Heart right ventricle (tissue), 16 donors: ENCODE measurements at places on chromosomes 11 and 22. TPM values are rescaled to one million over a fixed set of nuclear protein-coding genes. Genes with fewer than 3 reads are reported as not detected.

DNA sequence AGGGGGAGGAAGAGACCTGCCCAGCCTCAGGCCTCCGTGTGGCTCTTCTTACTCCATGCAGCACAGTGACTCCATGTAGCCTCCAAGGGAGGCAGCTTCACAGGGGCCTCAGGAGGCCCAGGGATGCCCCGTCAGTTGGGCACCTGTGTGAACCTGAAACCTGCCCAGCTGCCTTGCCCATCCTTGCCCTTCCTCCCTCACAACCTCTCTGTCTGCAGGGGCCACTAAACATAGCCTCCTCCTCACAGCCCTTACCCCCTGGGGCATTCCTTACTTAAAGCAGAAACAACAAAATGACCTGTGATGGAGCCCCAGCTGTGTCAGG, 7.1 kb downstream of the LRRC32 start:
- DNase-seq = no peak

The ST14 gene
- total RNA-seq = 1.7 TPM

The ADM2 gene
- total RNA-seq = not detected

The SLC22A12 gene
- not detected for total RNA-seq

DNA sequence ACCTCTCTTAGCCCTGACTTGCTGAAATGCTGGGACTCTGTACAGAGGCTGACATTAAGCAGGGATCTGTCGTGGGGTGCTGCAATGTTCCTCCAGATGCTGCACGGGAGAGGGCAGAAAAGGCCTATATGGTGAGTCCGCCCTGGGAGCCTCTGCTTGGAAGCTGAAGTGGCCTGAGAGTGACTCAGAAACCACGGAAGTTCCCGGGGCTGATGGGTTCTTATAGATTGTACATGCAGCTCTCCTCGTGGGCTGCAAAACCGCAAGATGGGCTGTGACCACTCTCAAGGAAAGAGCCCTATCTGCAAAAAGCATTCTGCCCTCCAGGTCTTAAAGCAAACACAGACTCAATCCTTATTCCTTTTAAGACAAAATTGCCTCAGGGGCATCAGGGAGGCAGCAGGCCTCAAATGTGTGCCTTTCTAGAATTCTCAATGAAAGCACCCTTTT, 5.8 kb upstream of the SLC43A3 start:
- no peak for DNase-seq

DNA sequence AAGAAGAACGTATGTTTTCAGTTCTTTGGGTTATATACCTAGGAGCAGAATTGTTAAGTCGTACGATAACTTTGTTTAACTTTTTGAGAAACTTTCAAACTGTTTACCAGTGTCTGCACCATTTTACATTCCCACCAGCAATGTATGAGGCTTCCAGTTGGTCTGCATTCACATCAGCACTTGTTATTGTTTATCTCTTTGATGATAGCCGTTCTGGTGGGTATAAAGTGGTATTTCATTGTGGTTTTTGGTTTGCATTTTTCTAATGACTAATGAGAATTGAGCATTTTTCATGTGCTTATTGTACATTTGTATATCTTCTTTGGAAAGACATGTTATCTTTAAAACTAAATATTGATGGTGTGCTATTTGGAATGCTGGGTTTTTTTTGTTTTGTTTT, 59.8 kb downstream of the KDM2A start:
- no peak for DNase-seq

The KIF18A gene
- total RNA-seq = 1.3 TPM

The KRTAP5-2 gene
- not detected for total RNA-seq

The PAMR1 gene
- 8.9 TPM for total RNA-seq

The BTBD18 gene
- not detected for total RNA-seq

GRCh38 chr11:80993536-80993935, 1552.7 kb upstream of the TENM4 start:
- DNase-seq = no peak

DNA sequence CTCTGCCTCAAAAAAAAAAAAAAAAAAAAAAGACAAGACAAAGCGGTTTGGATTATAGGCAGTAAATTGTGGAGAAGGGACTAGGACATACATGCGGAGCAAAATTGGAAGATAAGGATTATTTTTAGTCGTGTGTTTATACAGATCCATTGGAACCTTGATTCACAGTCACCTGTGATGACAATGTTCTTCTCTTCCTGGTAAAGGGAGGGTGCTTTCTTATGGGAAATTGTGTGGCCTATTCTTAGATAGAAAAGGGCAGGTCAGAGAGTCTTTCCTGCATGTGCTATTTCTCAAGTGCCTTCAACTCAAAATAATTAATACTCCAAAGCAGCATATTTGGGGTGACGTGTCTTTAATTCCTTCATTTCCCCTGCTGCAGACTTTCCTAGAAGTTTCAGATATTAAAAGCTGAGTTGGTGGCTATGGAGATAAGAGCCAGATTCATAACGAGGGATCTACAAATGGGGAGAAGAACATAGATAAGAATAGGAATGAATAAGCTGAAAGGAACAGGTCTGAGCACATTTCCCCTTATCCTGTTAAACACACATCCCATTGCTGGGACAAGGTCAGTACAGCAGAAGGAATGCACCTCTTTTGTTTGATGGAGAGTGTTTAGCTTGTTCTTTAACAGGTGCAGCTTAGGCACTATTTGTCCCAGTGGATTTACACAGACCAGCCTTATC, 22.5 kb downstream of the GSTT2B start:
- DNase-seq = no peak

DNA sequence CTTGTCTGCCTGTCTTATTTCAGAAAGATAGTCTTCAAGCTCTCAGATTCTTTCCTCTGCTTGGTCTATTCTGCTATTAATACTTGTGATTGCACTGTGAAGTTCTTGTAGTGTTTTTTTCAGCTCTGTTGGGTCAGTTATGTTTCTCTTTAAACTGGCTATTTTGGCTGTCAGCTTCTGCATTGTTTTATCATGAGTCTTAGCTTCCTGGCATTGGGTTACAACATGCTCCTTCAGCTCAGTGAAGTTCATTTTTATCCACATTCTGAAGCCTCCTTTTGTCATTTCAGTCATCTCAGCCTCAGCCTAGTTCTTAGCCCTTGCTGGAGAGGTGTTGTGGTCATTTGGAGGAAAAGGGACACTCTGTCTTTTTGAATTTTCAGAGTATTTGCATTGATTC, 15.5 kb upstream of the DEPDC7 start:
- no peak for DNase-seq

GRCh38 chr11:2269601-2270321, 627 bp downstream of the ASCL2 start:
- DNase-seq = peak; percentile 52

- DNase-seq = no peak
Measured at GRCh38 chr11:80315200-80315599, 874.4 kb upstream of the TENM4 start.

The CBX6 gene
- 38.0 TPM for total RNA-seq

DNA sequence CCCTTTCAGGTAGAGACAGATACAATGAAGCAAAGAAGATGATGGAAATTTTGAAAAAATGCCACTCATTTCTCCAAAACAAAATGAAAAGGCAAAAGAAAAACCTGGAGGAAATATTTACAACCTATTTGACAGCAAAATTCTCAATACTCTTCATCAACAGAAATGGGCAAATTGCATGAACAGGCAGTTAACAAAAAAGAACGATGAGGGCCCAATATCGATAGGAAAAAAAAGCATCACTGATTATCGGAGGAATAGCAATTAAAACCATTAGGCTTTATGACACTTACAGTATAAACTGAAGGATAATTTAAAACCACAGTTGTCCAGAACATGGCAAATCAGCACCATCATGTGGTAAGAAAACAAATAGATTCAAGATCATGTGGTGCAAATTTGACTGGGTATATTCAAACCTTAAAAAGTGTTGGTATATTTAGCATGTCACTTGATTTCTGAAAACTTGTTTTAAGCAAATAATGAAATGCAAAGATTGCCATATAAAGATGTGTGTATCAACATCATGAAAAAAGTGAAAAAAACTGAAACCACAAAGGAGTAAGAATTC, 222.9 kb downstream of the BRD1 start:
- no peak for DNase-seq

DNA sequence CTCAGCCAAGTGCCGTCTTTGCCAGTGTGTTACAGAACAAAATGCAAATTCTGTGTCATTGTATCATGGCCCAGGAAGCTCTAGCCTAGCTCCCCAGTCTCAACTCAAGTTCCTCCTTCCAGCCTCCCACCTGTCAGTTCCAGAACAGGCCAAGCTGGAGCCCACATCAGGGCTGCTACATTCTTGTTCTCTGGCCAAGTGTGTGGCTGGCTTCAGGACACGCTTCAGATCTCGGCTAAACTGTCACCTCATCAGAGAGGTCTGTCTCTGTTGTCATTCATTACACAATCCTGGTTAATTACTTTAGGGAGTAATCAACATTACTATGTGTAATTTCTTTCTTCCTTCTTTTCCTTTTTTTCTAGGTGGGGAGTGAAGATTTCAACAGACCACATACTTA, 347.0 kb upstream of the SYN3 start:
- peak; percentile 25 for DNase-seq

The SCN2B gene
- total RNA-seq = 12.5 TPM

GRCh38 chr22:45709866-45710265, 38.2 kb downstream of the ATXN10 start:
- DNase-seq = no peak

The CRYBB3 gene
- not detected for total RNA-seq

DNA sequence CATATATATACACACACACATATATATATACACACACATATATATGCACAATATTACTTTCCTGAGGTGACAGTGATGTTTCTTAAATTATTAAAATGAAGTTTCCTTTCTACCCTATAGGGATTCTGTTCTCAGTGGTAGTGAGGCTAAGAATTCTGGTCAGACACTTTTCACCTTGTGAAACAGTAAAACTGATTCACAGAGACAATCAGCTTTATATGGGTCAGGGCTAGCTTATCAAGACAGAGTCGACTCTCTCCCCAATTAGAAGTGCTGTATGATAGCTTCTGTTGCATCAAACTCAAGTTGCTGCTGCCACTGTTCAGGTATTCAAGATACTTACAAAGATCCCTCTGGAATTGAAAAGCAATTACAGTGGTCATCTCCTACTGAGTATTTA, 68.4 kb downstream of the ZBTB44 start:
- no peak for DNase-seq

DNA sequence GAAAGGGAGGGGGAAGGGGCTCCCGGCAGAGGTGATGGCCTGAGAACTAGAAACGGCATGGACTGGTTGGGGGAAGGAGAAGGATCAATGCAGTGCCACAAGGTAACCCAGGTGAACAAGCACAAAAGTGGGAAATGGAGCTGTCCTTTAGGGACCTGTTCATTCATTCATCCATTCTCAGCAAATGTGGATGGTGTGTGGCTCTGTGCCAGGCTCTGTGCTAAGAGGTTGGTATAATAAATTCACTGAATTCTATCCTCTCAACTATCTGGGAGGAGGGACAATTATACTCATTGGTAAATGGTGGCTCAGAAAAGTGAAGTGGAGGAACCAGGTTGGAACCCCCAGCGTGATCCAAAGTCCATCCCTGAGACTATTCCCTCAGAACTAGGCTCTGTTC, 18.6 kb upstream of the ARAP1 start:
- DNase-seq = no peak

GRCh38 chr11:12927886-12928285, 81.2 kb upstream of the RASSF10 start:
- no peak for DNase-seq

DNA sequence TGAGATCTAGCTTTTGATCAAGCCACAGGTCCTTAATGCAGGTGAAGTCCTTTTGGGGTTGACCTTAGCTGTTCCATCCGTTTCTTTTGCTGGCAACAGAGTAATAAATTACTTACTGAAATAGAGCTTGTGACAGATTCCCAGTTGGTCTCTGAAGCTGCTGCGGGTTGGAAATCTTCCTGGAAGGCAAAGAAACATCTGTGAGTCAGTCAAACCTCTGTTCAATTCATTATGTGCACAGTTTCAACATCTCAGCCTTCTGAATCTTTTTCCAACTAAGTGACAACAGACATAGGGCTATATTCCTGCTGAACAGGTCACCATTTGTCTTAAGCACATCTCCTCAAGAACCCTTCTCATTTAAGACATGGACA, 88.9 kb upstream of the DDI1 start:
- no peak for DNase-seq

DNA sequence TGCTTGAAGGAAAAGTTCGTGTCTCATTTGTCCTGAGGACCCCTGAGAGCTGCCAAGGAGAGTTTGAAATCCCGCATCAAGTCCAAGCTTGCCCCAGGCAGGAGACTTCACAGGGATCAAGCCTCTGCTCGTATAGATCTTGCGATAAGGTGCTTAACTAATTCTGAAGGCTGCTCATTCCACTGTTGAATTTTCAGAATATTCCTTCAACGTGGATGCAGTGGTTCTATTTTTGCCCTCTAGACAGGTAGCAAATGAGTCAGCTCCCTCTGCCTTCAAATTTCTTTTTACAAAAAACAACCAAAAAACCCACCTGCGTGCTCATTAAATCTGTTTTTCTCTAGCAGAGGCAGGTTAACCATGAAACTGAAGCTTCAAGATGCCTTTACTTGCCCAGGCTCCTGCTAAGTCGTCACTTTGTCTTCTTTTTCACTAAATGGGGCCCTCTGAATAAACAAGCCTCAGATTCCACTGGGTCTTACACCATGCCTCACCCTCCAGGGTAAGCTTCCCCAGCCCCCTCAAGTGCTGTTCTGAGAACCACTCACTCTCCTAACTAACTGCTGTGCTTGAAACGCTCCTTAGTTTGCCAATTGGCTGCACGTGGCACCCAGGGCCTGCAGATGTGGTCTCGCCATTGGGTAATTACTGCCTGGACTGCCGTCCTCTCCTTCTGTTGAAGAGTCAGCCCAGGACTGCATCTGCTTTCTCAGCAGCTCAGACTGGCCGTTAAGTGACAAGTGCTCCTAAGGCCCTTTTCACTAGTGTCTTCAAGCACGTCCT, 105.0 kb downstream of the TRPC6 start:
- DNase-seq = no peak

The QSER1 gene
- total RNA-seq = 23.3 TPM

DNA sequence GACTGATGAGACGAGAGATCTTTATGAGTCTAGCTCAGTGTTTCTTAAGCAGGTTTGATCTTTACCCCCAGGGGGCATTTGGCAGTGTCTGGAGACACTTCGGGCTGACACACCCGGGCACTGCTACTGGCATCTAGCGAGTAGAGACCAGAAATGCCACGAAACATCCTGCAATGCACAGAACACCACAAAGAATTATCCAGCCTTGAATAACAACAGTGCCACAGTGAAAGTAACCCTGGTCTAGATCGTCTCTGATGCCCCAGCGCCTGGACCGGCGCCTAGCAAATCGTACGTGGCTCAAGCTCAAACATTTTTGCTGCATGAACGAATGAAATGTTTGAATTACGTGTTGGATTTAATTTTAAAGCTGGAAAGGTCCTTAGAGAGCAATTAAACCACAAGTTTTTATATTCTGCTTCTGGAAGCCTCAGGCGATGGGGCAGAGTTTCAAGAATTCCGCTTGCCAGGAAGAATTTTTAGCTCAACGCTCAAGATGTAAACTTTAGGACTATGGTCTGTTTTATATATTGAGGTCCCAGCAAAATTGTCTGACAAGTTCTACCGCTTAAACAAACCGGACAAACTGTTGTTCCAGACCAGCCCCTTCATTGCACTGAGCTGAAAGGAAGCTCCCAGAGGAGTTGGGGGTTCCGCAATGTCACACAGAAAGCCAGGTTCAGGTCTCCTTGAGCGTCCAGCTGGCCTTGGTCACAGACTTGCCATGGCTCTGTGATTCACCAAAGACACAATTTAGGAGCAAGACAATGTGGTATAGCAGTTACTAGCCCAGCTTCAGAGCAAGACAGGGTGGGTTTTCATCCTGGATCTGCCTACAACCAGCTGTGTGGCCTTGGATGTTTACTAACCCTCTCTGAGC, 44.2 kb upstream of the SMTN start:
- DNase-seq = no peak
